ENCODE measurements at places on chromosomes 3 and 15.
A peak's percentile ranks its signal among the peaks of the same experiment; 100 is the strongest.

GRCh38 chr3:130918328-130918727 is 24.4 kb downstream of the ATP2C1 start:
- no peak for DNase-seq

DNA sequence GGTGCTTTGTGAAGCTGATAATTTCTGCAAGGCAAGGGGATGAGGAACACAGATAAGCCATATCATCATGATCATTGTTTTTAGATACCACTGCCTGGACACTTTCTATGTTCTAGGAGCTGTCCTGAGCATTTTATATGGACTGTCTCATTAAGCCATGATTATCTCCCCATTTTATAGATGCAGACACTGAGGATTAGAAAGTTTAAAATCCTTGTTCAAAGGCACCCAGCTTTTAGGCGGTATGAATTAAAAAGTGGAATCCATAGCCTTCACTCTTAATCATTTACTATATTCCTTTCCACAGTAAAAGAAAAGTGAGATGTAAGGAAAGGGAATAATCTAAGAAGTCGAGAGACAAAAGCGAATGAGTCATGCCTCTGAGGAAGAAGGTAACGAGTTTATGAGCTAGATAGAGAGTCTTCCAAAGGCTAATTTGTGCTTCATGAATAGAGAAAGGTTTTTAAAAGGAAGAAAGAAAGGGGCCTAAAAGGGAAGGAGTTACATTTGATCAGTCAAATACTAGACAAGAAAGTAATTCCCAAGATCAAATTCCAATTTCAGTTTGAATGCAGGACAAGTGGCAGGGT is 856.0 kb downstream of the FHIT start:
- DNase-seq, result no peak

DNA sequence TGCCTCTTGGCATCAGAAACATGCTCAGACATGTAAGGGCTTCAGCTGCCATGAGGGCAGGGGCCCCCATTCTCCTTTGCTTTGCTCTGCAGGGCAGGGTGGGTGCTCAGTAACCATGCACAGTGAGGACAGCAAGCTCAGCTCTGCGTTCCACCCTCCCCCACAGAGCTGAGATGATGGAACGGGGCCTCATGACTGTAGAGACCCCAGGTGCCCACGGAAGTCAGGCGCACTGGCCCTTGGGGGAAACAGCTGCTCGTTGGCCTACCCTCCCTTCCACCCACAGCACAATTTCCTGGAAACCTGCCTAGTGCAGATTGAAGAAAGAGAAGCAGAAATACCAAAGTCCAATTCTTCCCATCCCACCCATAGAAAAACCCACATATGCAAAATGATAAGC is 10.5 kb downstream of the CTXND1 start:
- no peak for DNase-seq

GRCh38 chr3:124444896-124445295 is 285.4 kb upstream of the UMPS start:
- no peak for DNase-seq

DNA sequence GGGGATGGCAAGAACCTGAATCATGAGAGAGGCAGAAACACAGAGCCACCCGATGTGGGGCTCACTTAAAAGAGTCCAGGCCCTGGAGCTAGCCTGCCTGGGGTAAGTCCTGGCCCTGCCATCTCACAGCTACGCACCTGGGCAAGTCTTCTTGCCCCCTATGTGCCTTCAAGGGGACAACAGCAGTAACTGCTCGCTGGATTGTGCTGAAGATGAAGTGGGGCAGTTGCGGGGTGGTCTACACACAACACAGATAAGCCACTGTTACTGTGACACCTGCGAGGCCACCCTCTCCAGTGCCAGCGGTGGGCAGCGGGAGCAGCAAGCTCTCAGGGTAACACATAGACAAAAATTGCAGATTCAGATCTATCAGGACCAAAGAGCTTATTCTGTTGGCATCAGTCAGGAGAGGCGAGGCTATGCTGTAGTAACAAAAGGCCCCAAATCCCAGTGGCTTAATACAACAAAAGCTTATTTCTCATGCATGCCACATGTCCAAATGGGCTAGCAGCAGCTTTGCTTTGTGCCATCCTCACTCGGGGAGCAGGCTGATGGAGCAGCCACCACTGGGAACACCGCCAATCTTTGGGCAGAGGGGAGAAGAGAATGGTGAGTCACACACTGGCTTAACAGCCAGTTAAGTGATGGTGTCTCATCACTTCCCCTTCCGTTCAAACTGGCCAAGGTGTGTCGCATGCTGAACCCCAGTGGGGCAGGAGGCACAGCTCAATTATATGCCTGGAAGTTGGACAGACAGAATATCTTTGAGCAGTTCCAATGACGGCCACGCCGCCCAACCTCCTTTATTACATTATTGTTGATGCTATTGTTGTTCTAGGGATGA is 78.3 kb downstream of the WNT7A start:
- DNase-seq, result peak; percentile 56

GRCh38 chr3:156417559-156418132 is 137.3 kb downstream of the SSR3 start:
- no peak for DNase-seq

DNA sequence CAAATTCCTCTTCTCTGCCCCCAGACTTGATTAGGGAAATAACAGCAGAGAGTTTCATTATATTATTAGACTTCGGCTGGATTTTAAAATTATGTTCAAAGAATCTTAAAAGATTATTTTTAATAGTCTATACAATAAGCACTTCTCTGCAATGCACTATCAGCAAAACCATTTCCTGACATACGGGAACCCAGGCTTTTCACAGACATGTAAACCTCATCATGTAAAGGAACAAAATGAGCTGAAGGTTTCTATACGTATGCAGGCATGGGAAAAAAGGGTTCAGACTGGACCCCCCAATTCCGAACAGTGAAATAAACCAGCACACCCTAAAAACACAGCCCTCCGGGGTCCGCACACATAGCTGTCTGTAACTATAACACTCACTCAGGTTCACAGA is 77.5 kb upstream of the LMOD3 start:
- DNase-seq, result no peak

- no peak for DNase-seq
Measured at GRCh38 chr3:195556390-195556789, 13.3 kb upstream of the PPP1R2 start.

DNA sequence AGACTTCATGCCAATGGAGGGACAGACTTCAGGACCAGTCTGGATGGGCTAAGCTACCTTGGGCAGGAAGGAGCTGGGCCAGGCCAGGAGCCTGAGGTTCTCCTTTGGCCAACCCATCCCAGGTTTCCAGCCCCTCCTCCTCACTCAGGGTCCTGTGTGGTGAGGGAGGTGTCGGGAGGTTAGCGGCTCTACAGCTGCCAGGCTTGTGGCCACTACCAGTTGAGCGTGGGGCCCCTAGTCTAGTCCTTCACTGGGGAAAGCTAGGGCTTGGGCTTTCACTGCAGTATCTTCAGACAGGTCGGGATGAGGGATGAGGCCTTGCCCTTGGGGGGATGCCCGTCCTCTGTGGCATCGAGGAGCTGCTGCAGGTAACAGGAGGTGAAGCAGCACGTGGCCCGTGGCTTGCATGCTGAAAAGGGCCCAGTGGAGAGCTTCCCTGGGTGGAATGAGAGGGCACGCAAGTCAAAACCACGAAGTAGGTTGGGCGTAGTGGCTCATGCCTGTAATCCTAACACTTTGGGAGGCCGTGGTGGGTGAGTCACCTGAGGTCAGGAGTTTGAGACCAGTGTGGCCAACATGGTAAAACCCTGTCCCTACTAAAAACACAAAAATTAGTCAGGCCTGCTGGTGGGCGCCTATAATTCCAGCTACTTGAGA is 8.5 kb upstream of the FANCD2 start:
- no peak for DNase-seq

GRCh38 chr3:170418422-170419398 is at the start of gene CLDN11:
TSS of gene CLDN11 (plus strand) at chr3:170418868. CDS start at chr3:170419067, 199 bp downstream.
- no peak for DNase-seq
